ENCODE measurements at places on chromosomes 4 and X. TPM values are rescaled to one million over a fixed set of nuclear protein-coding genes. Genes with fewer than 3 reads are reported as not detected.

The ATP2B3 gene
- under 0.01 TPM for total RNA-seq

The SEPTIN11 gene
- total RNA-seq = 160 TPM

The PPM1K gene
- 3.9 TPM for total RNA-seq

The DKK2 gene
- under 0.01 TPM for total RNA-seq

The FOXR2 gene
- not detected for total RNA-seq

The MAPK10 gene
- 0.11 TPM for total RNA-seq

The BST1 gene
- 77.7 TPM for total RNA-seq

The GEMIN8 gene
- 8.6 TPM for total RNA-seq

The BTK gene
- total RNA-seq = not detected

The ZNF732 gene
- total RNA-seq = 0.60 TPM
